ENCODE measurements at places on chromosomes 4 and X.

GRCh38 chr4:183322326-183322725 lies at the start of gene CLDN24:
TSS of gene CLDN24 (minus strand) at chr4:183322426. CDS start at chr4:183322426, 0 bp downstream.
- no peak for DNase-seq

- no peak for DNase-seq
Measured at GRCh38 chr4:186351668-186352194, 85.7 kb downstream of the F11 start.

- no peak for DNase-seq
Measured at GRCh38 chr4:187070158-187070557, 346.5 kb upstream of the FAT1 start.

DNA sequence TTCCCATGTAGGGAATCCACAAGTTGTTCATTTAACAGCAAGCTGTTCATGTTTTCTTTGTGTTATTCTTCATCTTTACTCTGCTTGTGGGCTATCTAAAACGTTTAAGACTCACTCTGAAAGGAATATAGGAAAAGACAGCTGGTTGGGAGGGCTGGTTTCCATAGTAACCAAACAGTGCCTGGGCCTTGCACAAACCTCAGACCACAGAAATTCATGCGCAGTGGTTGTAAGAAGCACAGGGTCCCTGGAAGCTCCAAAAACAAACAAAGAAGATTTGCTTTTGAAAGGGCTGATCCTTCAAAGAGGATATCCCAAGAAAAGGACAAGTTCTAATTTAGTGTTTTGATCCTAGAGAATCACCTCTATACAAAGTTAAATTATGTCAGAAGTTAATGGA lies 7.8 kb downstream of the SERTM2 start:
- no peak for DNase-seq

DNA sequence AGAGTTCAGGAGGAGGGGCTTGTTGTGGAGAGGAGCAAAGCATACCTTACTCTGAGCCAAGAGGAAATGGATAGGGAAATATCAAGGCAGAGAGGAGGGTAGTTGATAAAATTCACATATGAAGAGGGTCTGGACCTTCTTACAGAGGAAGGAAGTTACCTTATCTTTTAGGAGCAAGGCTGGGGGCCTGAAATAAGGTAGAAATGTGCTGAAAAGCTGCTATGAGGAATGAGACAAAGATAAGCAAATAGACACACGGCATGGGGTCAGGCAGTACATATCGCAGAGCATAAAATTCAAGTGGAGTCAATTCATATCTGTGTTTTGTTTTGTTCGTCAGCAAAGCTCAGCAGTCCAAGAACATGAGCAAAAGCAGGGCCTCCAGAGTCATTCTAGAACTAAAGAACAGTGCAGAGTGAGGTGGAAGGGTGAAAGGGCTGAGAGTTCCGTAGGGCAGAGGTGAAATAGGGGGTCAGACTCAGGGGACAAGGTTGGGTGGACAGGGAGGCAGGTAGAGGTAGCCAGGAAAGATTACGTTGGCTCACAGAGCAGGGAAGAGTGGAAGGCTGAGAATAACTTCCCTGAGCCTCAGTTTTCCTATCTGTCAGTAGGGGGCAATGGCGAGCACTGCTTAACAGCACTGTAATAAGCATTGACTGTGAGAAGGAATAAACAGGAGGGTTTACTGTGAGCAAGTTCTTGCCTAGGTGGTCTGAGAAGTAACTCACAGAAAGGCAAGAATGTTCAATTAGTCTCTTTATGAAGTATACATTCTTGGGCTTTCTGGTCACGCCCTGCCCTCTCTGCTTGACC lies 9.2 kb downstream of the VSIG4 start:
- DNase-seq: no peak

DNA sequence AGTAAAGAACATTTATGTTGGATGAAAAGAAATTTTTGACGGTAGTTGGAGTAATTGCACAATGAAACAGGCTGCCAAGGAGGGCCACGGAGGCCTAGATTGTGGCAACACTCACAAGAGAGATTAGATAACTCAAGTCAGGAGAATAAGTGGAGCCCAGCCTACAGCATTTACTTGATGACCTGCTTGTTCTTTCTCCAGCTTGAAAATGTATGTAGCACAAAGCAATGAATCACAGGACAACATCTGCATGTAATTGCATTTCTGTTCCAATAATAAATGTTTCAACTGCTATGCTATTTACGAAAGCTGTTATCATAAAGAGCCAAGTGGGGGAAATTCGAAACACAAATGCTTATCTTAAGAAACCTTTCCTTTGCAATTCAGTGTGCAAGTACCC lies 221.2 kb upstream of the MID1 start:
- DNase-seq: no peak

DNA sequence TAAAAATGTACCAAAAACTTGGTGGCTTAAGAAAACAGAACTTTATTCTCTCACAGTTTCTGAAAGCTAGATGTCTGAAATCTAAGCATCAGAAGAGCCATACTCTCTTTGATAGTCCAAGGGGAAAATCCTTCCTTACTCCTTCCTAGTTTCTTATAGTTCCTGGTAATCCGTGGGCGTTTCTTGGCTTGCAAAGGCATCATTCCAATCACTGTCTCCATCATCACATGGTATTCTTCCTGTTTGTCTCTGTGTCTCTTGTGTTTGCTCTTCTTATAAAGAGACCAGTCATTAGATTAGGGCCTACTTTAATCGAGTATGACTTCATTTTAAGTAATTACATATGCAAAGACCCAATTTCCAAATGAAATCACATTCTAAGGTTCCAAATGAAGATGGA lies 118.9 kb upstream of the FSTL5 start:
- DNase-seq: no peak

- peak; percentile 98 for DNase-seq
Measured at GRCh38 chrX:118345464-118346257, at the start of gene WDR44. TSS of gene WDR44 (plus strand) at chrX:118346106. CDS start at chrX:118346504, 398 bp downstream.

DNA sequence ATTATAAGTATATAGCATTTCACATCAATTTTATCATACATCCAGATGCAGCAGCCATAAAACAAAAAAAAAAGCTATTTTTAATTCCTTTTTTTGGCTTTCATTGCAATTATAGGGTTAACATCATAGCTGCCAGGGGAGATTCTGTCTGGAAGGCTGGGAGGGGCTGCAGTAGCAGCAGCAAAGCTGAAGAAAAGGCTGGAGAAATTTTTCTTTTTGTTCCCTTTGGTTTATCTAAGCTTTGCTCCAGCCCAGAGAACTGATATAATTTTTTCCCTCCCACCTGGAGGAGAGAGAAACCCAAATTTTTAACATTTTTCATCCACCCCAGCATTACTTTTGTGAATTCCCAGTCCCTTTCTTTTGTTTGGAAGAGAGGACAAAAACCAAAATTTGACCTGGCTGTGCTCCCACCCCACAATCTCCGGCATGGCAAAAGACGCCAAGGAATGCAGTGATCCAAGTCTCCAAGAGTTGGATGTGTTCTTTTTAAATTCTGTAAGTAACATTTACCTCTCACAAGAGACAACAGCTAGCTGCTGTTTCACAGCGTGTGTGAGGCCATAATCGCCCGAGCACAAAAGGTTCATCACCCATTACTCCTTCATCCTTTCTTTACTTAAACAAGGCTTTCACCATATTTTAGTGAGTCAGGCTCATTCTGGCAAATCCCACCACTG lies 25.1 kb upstream of the FAM156A start:
- no peak for DNase-seq

GRCh38 chrX:41946235-41946634 lies 22.9 kb upstream of the CASK start:
- DNase-seq: no peak

GRCh38 chrX:106159861-106160282 lies 8.2 kb upstream of the PWWP3B start:
- no peak for DNase-seq

GRCh38 chr4:167885071-167885470 lies 207.3 kb upstream of the ANXA10 start:
- no peak for DNase-seq

DNA sequence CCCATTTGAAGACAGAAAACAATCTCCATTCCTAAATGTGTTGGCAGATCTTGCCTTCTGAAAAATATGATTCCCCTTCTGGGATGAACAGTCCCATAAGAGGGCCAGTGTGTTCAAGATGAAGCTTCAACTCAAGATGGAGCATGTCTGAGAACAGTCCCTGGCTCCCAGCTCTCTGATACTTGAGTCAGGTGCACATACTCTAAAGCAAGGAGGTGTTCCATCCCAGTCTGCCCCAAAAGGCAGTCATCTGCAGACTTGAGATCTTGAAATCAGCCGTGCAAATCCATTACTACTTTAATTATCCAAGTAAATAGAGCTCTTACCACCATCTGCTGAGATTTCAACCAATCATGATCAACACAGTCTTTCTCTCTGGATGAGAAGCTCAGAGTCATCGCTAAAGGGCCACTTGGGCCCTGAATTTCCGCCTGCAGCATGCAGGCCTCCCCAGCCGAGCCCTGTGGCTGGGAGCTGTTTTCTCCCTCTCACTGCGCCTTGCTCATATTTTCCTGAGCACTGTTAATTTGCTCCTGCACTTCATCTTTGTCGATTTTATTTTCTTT lies 22.2 kb downstream of the CCDC149 start:
- no peak for DNase-seq

DNA sequence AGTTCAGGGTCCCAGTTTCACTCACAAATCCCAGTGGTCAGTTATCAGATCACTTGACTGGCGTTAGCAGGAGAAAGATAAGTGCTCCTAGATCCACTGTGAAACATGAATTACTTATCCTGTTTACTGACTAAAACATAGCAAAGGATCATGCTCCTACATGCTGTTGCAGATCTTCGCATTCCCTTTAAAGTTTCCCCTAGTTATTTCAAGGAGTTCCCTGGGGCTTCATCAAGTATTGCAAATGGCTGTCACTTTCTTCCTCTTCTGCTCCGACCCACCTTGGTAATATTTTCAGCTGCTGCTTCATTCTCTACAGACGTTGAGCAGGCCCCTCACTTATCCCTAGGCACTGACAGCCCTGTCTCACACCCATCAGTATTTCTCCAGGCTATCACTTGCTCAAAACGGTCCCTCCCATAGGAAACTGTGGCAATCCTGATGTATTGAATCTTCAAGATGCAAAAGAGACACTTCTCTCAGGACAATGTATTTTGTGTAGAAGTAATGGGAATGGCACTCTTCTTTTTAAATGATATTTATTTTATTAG lies 466.0 kb downstream of the INPP4B start:
- no peak for DNase-seq

DNA sequence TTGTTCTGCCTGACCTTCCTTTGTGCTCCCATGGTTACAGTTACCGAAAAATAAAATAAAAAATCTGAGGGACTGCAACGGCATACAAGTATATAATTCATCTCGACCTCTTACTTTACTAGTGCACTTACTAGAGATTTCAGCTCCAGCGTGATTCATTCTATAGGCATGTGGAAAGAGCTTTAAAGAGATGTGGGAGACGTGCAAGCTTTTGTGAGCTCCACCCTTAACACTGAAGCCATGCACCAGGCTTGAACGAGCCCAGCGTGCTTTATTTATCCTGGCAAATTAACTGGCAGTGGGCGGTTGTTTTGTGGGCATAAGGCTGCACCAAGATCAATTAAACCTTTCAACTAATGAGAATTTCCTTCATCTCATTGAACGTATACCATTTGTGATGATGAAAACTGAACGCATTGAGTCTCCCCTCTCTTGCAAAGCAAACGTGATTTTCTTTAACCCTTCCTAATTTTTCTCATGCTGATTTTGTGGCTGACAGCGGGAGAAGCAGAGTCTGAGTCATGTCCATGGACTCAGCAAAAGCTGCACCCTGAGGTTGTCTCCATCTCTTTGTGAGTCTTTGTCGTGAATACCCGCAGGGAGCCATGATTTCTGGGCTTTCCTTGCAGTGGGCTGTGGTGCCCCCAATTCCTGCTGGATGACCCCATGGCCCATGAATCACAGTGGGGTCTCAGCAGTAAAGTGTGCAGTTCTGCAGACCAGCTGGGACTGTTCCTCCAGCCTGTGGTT lies 60.1 kb downstream of the MXRA5 start:
- DNase-seq: no peak

DNA sequence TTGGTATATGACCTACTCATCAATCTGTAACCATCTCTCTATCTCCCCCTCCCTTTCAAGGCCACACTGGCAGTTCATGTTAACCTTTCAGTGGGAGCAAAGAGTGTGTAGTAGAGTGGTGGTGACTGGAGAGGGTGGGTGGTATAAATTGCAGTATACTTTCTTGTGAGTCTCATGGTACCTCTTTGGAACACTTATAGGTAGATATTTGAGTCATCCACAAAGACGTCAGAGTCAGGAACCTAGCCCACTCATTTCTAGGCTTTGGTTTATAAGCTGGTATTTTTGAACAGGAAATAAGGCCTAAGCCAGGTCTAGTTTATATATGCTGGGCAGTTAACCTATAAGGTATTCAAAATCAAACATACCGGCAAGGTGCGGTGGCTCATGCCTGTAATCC lies 36.3 kb downstream of the RLIM start:
- no peak for DNase-seq

- DNase-seq: no peak
Measured at GRCh38 chrX:88838392-88838791, 91.4 kb downstream of the CPXCR1 start.

DNA sequence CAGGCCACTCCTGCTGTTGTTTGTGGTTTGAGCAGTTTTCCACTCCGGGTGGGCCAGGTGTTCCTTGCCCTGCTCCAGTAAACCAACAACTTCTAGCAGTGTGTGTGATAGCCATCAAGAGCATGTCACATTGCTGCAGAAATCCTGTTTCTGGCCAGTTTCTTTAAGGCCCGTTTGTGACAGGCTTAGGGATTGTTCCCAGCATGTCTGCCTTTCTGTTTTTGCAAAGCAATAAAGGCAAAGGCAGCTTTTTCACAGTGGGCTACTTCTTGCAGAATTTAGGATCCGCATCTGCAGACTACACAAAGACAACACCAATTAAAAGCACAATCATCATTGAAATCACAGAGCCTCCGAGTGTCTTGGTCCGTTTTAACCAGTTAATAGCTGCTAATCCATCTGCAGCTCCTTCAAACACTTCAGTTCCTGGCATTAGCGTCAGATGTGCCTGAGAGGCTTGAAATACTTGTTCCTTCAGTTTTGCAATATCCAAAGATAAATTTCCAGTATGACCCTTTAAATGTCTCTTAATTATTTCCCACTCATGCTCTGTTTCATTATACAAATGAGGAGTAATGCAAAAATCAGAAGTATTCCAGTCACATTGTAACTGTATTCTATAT lies 65.1 kb downstream of the ADAM29 start:
- no peak for DNase-seq

GRCh38 chr4:110195561-110196205 lies 2.7 kb downstream of the ELOVL6 start:
- DNase-seq: no peak

DNA sequence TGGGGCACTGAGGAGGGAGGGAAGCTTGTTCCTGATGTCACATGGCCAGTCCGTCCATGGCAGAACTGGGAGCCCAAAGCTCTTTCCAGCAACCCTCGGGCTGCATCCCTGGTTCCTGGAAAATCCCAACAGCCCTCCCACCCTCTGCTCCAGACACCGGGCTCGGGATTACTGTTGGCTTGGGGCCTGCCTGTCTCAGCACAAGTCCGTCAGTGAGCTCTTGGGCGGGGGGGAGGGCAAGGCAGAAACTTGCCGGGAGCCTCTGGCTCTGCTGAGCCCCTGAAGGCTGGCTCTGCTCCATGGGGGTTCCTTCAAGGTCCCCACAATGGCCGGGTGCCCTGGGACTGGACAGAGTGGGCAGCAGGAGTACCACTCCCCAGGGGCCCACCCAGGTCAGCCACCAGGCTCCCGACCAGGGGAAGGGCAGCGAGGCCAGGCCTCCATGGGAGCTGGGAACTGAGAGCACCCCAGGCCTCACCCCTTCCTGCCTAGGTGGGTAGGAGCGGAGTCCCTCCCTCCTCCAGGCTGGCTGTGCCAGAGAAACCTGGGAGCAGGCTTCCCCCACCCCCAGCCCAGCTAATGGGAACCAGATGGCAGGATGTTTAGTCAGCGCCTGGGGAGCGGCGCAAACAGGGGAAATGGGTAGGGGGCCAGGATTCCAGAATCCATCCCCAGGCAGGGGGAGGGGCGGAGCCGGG lies 6.4 kb upstream of the HAUS7 start:
- no peak for DNase-seq

GRCh38 chr4:153156263-153156662 lies 48.0 kb upstream of the TRIM2 start:
- peak; percentile 84 for DNase-seq

Measured in posterior cingulate gyrus (tissue), 11 donors.